ENCODE measurements at places on chromosomes 2 and 18. TPM values are rescaled to one million over a fixed set of nuclear protein-coding genes. Genes with fewer than 3 reads are reported as not detected.

DNA sequence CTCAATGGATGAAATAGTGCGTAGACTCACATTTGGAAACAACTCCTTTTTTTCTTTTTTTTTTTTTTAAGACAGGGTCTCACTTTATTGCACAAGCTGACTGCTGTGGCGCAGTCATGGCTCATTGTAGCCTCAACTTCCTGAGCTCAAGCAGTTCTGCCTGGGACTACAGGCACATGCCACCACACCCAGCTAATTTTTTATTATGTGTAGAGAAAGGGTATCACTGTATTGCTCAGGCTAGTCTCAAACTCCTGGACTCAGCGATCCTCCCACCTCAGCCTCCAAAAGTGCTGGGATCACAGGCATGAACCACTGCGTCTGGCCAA, 17.4 kb downstream of the HAT1 start:
- no peak for DNase-seq

DNA sequence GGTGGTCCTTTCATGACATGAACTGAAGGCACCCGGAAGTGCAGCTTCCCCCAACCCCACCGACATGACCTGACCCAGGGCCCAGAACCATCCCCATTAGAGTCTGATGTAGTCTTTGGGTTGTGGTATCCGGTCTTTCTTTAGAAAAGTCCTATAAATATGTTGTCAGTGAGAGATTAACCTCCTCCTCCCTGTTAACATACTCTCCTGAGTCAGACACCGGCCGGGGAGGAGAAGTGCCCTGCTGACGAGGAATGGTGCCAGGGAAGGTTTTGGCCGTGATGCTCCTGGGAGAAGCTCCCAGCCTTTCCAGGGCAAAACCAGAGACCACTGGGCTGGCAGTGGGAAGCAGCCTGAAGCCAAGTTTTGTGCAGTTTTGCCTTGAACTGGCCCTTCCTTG, 109.0 kb downstream of the LAMA3 start:
- no peak for DNase-seq

- DNase-seq, result no peak
These were observed 512.8 kb upstream of the NRP2 start for GRCh38 chr2:205169464-205169863.

GRCh38 chr18:11944786-11945185, 36.5 kb upstream of the IMPA2 start:
- DNase-seq, result no peak

- peak; percentile 90 for DNase-seq
These were observed 681 bp downstream of the SPR start for GRCh38 chr2:72887740-72888437.

DNA sequence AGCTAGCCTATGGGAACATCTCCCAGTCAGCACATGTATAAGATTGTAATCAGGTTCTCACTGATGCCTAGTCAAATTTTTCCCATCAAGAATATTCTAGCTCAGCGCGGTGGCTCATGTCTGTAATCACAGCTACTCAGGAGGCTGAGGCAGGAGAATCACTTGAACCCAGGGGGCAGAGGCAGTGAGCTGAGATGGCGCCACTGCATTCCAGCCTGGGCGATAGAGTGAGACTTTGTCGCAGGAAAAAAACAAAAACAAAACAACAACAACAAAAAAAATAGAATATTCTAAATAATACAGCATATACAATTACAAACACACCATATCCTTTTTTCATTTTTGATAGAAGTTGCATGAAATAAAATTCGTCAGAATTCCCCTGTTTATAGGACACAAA, 67.5 kb upstream of the MYCN start:
- no peak for DNase-seq

- DNase-seq, result no peak
These were observed 8.6 kb upstream of the PDIA6 start for GRCh38 chr2:10820978-10821695.

DNA sequence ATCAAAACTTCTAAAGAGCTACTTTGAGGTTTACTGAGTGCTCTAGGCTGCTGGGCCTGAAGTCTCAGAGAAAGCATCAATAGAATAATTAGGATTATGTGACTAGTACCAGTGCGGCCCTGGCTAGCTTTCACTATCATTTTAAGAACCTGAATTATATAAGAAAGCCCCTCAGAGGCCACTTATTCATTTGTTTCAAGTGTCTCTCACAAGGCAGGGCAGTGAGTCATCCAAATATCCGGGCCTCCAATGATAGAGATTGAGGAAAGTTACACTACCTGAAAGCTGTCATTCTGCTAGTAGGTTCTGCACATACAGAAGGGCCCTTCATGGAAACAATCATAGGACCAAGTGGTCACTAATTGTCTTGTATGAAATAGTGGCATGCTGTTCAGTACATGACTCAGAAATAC, 193.1 kb downstream of the L3MBTL4 start:
- no peak for DNase-seq

CLEC4F gene
- polyA plus RNA-seq, result not detected

RTP5 gene
- not detected for polyA plus RNA-seq

PTPN2 gene
- polyA plus RNA-seq, result 35.0 TPM

EIF4E2 gene
- 54.4 TPM for polyA plus RNA-seq
